ENCODE measurements at places on chromosomes 4 and X.

GRCh38 chr4:156295676-156296195, 342.1 kb upstream of the CTSO start:
- DNase-seq, result no peak

GRCh38 chr4:181968371-181968770, 274.8 kb upstream of the TENM3 start:
- DNase-seq, result no peak

- no peak for DNase-seq
Observed at GRCh38 chr4:80005863-80006262, 67.2 kb downstream of the ANTXR2 start.

GRCh38 chrX:68454476-68455150, 21.3 kb upstream of the OPHN1 start:
- DNase-seq, result no peak

GRCh38 chrX:103792916-103793544, 16.4 kb downstream of the PLP1 start:
- peak; percentile 11 for DNase-seq

DNA sequence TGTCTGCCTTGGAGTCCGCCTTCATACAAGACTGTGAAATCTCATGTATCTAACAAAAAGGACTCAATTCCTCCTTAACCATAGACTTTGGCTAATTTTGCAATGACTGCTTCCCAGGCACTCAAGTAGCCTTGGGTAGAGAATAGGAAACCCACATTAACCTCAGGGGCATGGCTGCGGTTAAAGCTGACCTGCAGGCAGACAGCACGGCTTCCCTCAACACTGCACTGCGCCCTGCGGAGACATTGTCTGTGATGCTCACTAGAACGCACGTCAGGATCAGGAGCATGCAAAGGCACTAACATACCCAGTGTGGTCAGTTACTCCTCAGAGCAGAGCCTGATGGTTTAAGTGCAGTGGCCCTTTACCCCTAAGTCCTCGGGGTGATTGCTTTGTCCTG, 10.3 kb upstream of the GPR143 start:
- no peak for DNase-seq

GRCh38 chr4:94304365-94304971, 38.2 kb downstream of the HPGDS start:
- DNase-seq, result peak; percentile 8

- DNase-seq, result no peak
Observed at GRCh38 chr4:143598816-143599215, 85.3 kb downstream of the SMARCA5 start.

DNA sequence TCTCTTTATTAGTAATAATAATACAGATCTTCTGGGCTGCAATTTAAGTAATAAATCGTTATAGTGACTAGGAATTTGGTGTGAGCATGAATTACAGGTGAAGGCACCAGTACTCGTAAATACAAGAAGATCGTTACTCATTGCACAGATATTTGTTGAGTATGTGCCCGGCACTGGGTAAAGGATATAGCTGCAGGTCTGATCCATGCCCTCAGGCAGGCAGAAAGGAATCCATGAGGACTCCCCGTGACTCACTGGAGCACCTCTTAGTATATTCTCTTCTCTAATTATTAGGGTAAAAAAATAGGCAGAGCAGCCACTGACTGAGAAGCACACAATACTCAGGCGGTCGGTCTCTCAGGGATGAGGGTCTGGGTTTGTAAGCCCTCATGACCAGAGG, 868.3 kb downstream of the RAB28 start:
- DNase-seq, result no peak

- no peak for DNase-seq
Observed at GRCh38 chr4:107665001-107665400, 55.0 kb downstream of the PAPSS1 start.

- DNase-seq, result no peak
Observed at GRCh38 chr4:34158878-34159277, 2085.4 kb downstream of the ARAP2 start.

- DNase-seq, result no peak
Observed at GRCh38 chr4:186216465-186217024, 10.8 kb upstream of the KLKB1 start.

- no peak for DNase-seq
Observed at GRCh38 chrX:10064736-10065135, 92.0 kb upstream of the CLCN4 start.

- no peak for DNase-seq
Observed at GRCh38 chr4:151807220-151807619, 46.4 kb upstream of the GATB start.

- no peak for DNase-seq
Observed at GRCh38 chrX:10833299-10834169, 213.1 kb upstream of the MID1 start.

- no peak for DNase-seq
Observed at GRCh38 chr4:8690216-8691150, 97.9 kb downstream of the CPZ start.

- DNase-seq, result peak; percentile 50
Observed at GRCh38 chr4:120829113-120829831, 93.3 kb downstream of the PRDM5 start.

DNA sequence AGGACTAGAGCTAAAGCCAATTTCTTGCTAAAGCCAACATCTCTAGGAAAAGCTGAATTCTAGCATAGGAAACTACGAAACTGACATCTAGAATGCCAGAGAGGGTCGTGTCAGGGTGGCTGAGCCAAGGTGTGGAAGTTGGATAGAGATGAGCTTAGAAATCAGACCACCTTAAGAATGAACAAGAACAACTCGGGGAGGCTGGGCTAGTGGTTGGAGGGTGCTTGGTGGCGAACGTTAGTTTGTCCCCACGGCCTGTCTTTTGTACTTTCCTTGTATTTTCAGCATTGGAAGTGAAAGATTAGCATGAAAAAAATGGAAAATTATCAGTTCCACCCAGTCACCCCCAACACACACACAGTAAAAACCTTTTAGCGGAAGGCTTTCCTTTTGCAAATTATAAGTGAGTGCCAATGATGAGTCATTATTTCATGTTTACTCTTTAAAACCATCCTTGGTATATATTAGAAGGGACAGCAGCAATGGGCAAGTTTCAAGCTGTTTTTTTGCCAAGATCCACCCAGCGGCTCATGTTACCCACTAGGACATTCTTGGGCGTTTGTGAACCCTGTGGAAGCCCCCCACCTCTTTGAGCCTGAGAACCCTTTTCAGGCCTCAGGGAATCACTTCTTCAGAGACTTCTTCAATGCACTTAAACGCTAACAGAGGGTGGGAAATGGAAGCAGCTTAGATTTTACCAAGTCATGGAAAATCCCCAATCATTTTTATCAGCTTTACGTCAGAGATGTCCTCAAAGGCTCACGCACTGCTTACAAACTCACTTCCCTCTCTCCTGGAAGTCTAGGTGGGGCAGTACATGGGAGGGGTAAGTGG, 4.9 kb upstream of the PPEF1 start:
- peak; percentile 38 for DNase-seq

DNA sequence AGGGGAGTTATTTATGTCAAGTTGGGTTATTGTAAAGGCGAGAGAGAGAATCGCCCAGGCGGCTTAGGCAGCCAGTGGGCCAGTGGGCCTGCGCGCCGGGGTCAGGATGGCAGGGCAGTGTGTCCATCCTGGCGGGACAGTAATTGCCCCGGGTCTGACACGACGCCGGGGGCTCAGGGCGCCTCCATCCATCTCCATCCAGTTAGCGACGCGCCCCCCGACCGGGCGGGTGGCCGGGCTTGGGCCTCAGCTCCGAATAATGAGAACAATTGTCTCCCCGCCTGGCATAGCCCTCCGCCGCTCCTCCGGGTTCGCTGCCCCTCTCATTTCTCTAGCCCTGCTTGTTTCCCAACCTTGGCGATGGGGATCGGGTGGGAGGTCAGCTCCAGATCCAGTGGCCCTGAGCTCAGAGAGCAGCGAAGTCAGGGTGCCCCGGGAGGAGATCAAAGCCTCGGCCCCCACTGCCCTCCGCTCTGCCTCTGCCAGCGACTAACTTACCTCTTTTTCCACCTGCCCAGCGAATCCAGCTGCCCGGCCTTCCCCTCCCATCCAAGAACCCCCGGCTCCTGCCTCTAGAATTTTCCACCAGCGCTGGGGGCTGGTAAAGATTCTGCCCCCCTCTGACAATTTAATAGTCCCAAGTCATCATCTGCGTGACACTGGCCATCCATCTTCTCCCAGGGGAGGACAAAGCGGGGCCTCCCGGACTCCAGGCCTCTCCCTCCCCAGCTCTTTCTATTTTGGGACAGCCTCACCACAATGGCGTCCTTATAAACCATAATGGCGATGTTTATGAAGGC, 56.9 kb upstream of the TMEM33 start:
- no peak for DNase-seq

DNA sequence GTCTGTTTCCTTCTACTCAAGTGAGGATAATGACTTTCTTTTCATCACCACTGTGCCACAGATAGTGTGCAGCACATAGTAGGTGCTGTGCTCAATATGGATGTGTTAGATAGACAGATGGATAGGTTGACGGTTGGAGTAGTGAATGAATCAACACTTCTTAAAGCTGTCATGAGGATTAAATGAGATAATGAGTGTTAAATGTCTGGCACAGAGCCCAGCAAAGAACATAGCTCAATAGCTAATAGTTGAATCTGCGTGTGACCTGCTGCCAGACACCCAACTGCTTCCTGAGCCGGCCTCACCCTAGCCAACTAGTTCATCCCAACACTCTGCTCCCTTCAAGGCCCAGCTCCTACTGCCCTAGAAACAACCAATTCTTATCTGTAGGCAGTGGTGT, 67.7 kb upstream of the PJA1 start:
- no peak for DNase-seq

DNA sequence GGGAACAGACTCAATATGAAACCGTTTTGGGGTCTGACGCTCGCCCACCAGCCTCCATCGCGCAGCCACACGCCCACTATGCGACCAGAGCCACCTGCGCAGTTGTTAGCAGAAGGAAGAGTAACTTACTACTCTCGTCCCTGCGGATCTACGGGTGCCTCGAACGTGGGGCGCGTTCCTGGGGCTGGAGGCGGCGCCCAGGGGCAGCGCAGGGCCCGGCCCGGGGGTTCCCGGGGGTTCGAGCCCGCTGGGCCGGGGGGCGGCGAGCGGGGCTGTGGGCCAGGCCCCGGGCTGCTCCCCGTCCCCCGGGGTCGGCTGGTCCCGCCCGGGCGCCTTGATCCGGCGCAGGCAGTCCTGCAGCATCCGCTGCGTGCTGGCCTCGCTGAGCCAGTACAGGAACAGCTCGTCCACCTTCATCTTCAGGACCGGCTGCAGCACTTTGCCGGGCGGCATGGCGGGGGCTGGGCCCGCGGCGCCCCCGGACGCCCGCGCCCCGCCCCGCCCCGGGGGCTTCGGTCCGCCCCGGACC, 404 bp downstream of the PPP2R3B start:
- no peak for DNase-seq

DNA sequence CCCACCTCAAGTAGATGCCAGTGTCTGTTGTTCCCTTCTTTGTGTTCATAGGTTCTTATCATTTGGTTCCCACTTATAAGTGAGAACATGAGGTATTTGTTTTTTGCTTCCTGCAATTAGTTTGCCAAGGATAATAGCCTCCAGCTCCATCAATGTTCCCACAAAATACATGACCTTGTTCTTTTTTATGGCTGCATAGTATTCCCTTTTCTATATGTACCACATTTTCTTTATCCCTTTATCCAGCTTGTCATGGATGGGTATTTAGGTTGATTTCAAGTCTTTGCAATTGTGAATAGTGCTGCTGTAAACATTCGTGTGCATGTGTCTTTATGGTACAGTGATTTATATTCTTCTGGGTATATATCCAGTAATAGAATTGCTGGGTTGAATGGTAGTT, 138.4 kb downstream of the GLRA3 start:
- DNase-seq, result no peak

DNA sequence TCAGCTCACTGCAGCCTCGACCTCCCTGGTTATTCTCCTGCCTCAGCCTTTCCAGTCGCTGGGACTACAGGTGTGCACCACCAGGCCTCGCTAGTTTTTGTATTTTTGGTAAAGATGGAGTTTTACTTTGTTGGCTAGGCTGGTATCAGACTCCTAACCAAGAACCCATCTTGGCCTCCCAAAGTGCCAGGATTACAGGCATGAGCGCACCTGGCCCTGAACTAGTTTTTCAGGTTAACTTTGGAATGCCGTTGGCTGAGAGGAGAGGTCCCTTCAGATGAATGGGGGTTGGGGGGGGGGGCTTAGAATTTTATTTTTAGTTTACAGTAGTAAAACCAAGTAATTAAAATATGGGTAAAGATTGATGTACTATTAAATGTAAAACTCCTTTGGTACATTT, 23.4 kb upstream of the CWH43 start:
- no peak for DNase-seq

GRCh38 chrX:133658293-133658911, 243.1 kb upstream of the GPC4 start:
- DNase-seq, result no peak
